ENCODE measurements at places on chromosomes 16 and 17.

- no peak for DNase-seq
These were observed 14.8 kb upstream of the NUP93 start for GRCh38 chr16:56715126-56715525.

DNA sequence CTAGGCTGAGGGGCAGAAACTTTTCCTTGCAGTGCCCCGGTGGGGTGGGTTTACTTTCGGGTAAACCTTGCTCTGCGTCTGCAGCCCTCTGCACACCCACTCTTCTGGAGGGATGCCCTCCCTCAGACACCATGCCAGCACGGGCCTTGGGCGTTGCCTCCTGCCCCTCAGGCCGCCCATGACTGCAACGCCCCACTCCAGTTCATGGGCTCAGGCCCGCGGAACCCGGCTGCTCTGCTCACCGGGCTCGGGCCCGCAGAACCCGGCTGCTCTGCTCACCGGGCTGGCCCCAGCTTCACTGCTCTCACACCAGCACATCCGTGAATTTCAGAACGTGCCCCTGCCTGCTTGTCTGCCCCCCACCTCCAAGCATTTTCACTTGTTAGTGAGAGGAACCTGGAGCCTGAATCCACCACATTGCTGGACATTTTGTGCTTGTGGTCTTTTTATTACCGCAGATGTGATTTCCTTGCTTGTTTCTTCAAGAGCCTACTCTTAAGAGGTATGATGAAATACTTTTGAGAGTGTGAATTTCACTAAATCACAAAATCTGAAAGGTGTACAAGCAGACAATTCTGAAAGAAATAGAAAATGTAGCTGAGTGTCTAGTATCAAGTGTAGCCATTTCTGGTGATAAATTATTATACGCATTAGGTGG lies 130.9 kb downstream of the RPTOR start:
- no peak for DNase-seq

- DNase-seq: peak; percentile 96
These were observed 753 bp upstream of the USP22 start for GRCh38 chr17:21043296-21044232.

DNA sequence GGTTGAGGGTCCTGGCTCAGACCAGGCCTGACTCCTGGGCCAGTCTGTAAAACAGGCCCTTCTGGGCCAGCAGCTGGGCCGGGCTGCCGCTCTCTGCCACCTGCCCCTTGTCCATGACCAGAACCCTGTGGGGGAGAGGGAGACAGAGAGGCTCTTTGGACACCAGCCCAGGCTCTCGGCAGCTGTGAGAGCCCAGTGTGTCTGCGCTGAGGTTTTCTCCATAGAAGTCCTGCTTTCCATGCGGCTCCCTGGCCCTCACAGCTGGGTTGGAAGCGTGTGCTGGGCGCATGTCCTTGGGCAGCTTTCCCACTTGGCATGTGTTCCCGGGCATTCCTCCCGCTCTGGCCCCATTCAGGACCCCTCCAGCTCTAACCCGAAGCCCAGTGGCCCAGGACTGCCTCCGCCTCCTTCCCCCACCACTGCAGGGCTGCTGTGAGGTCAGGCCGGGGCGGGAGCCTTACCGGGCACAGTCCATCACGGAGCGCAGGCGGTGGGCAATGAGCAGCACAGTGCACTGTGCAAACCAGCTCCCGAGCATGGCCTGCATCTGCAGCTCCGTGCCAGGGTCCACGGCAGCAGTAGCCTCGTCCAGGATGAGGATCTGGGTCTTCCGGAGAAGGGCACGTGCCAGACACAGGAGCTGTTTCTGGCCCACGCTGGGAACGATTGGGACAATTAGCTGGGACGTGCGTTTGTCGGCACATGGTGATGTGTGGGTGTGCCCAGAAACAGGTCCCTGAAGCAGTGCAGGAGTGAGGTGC lies 73.0 kb downstream of the ABCC6 start:
- DNase-seq: no peak

- peak; percentile 82 for DNase-seq
These were observed 31.9 kb downstream of the NMT1 start for GRCh38 chr17:45092911-45093430.

- DNase-seq: no peak
These were observed 50.8 kb upstream of the PVALEF start for GRCh38 chr17:81114351-81115093.

GRCh38 chr17:6100146-6100545 lies 30.0 kb downstream of the WSCD1 start:
- no peak for DNase-seq

DNA sequence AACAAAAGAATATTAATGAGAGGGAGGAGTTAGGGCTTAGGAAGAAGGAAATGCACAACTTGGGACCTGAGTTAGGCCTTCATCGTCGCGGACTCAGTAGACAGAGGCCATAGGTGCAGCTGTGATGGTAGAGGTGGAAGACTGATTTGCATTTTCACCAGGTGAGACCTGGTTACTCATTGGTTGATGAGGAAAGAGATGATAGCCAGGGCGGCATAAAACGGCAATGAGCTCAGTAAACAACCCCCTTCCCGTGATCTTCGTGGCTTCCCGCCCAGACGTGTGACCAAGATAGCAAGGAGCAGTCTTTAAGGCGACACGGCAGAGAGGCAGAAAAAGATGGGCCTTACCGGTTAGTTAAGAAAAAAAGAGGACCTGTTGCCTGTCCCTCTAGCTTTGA lies at the start of gene TMC5:
Gene TMC5 (plus strand): TSS at position 244 of the 400 bp plus-strand sequence. CDS start 22,156 bp downstream, outside the sequence.
- no peak for DNase-seq

DNA sequence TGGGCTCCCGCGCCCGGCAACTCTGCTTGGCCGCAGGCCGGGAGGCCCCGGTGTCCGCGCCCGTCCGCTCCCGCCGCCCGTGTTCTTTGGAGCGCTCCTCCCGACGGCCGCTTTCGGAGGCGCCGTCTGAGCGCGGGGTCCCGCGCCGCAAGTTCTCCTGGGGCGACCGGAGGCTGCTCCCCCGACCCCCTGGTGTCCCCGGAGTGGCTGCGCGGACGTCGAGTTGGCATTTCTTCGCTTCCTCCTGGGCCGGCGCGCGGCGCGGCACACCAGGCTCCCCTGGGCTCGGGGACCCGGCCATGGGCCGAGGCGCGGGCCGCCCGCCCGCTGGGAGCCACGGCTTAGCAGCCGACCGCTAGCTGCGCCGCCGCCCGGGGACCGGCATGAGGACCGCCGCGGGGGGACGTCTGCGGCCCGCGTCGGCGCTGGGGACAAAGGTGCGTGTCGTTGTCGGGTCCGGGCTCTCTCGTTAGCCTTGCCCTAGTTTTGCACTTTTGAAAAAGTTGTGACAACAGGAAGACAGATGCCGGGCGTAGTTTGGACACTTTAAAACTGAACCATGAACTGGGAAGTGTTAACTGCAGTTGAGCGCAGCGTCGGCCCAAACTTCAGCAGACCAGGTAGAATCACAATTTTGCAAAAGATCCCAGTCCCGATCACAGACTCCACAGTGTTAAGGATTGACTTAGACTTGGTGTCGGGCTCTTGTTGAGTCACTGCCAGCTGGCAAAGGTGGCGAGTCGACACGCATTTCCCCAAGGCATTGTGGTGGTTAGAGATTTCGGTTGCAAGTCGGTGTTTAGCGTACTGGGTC lies 700 bp downstream of the UBN1 start:
- DNase-seq: peak; percentile 29

- peak; percentile 80 for DNase-seq
These were observed 2.1 kb upstream of the GPRC5C start for GRCh38 chr17:74429604-74430384.

GRCh38 chr17:18260332-18261145 lies at the start of gene MIEF2:
Gene MIEF2, plus strand, starts transcription at chr17:18260662. Its CDS starts 2,059 bp downstream, at chr17:18262721.
- DNase-seq: peak; percentile 92

GRCh38 chr17:73693071-73693470 lies 48.8 kb upstream of the SDK2 start:
- DNase-seq: no peak

- DNase-seq: no peak
These were observed 49.4 kb upstream of the CDC42EP4 start for GRCh38 chr17:73360961-73361761.

- no peak for DNase-seq
These were observed 4.8 kb downstream of the SCNN1G start for GRCh38 chr16:23187341-23187740.

DNA sequence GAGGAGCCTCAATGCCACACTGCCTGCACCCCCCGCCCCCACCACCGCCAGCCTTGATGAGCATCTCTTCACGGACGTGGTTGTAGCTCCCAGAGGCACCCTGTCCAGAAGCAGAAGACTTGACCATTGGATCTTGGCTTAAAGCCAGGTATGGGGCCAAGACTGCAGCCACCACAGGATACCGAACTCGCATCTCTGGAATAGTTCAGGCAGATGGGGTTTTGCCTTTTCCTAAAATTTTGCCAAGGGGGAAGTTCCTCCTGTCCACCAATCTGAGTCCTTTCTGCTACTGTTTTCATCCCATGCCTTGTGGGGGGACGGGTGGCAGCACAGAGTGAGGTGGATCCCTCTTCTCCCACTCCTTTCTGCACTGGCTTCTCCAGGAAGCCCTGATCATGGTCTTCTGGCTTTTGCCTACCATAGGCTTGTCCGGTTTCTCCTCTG lies 939 bp downstream of the CORO6 start:
- DNase-seq: no peak

DNA sequence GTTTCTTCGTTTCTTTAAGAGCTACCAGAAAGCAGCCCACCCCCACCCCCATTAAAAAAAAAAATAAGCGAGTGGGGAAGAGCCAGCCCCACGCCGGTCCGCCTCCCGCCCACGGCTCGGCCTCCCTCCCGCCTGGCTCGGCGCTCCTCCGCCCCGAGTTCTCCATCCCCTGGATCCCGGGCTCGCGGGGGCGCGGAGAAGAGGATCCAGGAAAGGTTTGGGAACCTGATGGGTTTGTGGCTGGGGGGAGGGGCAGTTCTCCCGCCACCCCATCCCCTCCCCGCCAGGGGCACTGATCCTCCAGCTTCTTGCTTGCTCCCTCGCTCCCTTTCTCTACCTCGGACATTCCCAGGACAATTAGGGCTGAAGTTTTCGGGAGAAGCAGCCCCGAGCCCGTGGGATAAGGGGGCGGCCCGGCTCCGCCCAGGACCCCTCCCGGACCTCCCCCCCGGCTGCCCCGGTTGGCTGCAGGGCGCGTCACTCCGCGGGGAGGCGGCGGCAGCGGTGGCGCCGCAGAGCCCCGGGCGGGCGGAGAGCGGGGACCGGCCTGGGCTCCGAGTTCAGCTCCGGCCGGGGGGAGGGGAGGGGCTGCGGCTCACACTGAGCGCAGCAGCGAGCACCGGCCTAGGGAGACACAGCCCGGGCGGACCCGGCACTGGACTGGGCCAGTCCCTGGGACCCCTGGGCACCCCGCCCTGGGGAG lies 1.0 kb upstream of the SALL1 start:
- DNase-seq: peak; percentile 79

DNA sequence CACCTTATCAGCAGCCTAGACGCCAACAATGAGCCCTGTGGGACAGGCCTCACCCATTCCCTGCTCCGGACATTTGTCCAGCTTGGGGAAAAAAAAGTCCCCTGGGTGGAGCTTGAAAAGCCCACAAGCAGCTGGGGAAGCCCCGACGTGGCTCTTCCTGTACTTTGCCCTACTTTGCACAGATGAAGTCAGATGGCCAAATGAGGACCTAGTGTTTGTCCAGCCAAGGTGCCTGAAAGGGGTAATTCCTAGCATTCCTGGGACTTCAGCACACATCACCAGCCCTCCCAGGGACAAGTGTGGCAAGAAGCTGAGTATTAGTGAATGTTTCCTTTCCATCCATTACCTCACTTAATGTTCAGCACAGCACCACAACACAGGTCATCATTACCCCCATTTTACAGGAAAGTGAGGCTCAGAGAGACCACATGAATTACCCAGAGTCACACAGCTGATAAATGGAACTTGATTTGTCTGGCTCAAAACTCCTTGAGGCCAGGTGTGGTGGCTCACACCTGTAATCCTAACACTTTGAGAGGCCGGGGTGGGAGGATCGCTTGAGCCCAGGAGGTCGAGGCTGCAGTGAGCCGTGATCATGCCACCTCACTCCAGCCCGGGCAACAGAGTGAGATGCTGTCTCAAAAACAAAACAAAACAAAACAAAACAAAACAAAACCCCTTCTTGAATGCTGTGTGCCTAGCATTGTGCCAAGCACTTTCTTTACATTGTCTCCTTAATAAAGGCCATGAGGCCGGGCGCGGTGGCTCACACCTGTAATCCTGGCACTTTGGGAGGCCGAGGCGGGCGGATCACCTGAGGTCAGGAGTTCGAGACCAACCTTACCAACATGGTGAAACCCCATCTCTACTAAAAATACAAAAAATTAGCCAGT lies 19.9 kb upstream of the PLLP start:
- DNase-seq: peak; percentile 99

- DNase-seq: no peak
These were observed 15.3 kb downstream of the CYTH1 start for GRCh38 chr17:78766743-78767294.

DNA sequence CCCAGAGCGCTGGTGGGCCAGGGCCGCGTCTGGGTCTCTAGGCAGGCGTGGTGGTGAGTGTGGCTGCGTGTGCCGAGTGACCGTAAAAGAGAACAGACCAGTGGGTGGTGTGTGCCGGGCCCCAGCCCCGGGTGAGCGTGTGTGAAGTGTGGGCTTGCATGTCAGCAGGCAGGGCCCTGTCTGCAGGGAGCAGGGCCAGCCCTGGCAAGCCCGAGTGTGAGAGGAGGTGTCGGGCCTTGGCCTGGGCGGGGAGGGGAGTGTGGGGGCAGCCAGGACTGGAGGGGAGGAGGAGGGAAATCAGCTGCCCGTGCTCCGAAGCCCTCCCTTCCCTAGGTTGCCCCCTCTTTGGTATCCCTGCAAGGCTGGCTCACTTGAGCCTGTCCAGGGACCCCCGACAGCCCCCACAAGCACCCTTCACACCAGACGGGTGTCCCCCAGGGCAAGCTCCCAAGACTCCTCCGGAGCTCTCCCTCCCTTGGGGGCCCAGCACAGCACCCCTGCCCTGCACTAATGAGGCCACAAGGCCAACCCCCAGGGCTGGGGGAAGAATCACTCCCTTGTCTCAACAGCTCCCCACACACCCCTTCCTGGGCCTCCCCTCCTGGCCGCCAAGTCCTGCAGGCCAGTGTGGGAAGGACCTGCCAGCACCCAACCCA lies 1.9 kb downstream of the USH1G start:
- no peak for DNase-seq

DNA sequence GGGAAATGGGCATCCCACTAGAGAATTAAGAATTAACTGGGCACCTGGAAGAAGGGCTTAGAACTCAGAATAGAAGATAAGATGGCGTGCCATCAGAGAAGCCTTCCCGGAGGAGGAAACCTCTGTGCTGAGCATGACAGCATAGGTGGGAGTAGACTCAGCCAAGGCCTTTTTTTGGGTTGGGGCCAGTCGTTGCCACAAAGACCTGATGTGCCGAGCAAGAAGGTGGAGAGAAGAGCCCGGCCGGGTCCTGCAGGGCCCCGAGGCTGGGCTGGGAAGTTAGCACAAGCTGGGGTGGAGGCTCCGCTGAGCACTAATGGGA lies 1.1 kb upstream of the RAB11FIP4 start:
- DNase-seq: no peak

DNA sequence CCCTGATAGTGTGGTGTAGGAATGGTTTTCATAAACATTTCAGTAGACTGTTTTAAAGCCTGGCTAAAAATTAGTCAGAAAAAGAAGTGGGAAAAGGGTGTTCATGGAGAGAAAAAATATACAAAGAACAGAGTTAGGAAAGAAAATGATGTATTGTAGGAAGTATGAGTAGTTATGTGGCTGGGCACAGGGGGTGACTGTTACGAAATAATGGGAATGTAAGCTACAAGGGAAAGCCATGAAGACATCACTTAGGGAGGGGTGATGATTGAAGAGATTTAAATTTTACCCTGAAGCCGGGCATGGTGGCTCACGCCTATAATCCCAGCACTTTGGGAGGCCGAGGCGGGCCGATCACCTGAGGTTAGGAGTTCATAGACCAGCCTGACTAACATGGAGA lies 55.3 kb downstream of the NUP88 start:
- no peak for DNase-seq
